Thoracic aorta (tissue), 2 donors: ENCODE measurements at places on chromosomes 12 and 14.
A peak's percentile ranks its signal among the peaks of the same experiment; 100 is the strongest.

- no peaks in the 10 kb centered on the region for H3K36me3 ChIP-seq
- peaks cover 10% of the 10 kb centered on the region for H3K4me1 ChIP-seq
- DNase-seq = no peak
- H3K4me3 ChIP-seq = no peak overlapping the region
- no peaks in the 10 kb centered on the region for H3K27me3 ChIP-seq
- no peak overlapping the region for H3K27ac ChIP-seq
These were observed 9.4 kb upstream of the C12orf75 start for GRCh38 chr12:105321125-105321524.

DNA sequence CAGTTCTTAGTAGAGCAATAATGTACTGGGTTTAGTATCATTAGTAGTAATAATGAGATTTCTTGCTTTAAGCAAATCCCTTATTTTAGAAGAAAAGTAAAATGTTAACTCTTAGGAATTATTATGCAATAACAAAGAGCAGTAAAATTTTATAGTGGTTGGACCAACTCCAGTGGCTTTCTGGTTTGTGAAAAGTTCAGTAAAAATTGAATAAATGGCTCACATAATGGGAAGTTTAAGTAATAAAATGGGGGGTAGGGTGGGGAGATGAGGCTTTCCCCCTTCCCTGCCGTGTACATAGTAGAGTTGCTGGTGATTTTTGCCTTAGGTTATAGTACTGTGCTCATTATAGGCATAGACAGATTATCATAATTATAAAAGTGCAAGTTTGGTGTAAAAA, 250.5 kb upstream of the ATP2B1 start:
- H3K36me3 ChIP-seq = no peaks in the 10 kb centered on the region
- no peak overlapping the region for H3K4me3 ChIP-seq
- DNase-seq = no peak
- H3K27ac ChIP-seq = no peak overlapping the region
- H3K4me1 ChIP-seq = no peaks in the 10 kb centered on the region

- no peak overlapping the region for H3K4me3 ChIP-seq
- no peak for DNase-seq
- H3K27me3 ChIP-seq = no peaks in the 10 kb centered on the region
- no peak overlapping the region for H3K27ac ChIP-seq
These were observed 98.3 kb downstream of the LRRC74A start for GRCh38 chr14:76924371-76925096.

- peaks cover 52% of the 10 kb centered on the region for H3K4me1 ChIP-seq
- no peak for DNase-seq
- no peak overlapping the region for H3K27ac ChIP-seq
- H3K27me3 ChIP-seq = no peaks in the 10 kb centered on the region
- no peaks in the 10 kb centered on the region for H3K36me3 ChIP-seq
- no peak overlapping the region for H3K4me3 ChIP-seq
These were observed 40.9 kb downstream of the CCDC85C start for GRCh38 chr14:99562856-99563748.

DNA sequence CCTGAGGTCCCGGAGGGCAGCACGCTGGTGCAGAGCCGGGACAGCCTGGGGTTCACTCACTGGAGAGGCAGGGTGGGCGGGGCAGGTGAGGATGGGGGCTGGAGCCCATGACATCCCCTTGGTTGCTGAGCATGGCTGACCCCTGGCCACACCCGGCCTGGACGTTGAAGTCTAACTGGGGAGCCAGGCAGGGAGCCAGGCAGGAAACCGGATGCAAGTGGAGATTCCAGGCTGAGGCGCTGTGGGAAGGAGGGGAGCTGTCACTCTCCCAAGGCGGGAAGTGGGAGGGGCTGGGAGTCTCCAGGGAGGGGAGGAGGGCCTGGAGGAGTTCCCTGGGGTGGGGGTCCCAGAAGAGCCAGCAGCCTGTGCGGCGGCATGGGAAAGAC, 7.7 kb upstream of the INF2 start:
- peak; percentile 73 for DNase-seq
- no peaks in the 10 kb centered on the region for H3K36me3 ChIP-seq
- peak overlapping the region; percentile 90 for H3K27ac ChIP-seq

DNA sequence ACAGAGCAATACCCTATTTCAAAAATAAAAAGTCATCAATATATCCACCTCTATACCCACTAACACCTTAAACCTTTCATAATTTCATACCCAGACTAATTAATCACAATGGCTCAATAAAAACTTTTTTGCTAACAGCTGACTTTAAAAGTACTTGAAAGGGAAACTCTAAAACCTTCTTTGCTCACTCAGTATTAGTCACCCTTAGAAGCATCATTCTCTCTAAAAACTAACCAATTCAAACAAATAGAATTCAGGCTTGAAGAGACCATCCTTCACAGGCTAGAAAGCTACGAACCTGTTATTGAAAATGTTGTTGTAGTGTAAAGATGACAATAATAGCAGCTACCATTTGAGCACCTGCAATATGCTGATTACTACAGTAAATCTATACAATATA, 37.2 kb downstream of the HECTD1 start:
- H3K27me3 ChIP-seq = no peaks in the 10 kb centered on the region
- H3K27ac ChIP-seq = no peak overlapping the region
- no peak for DNase-seq
- peaks cover 12% of the 10 kb centered on the region for H3K4me1 ChIP-seq

- no peaks in the 10 kb centered on the region for H3K4me1 ChIP-seq
- H3K36me3 ChIP-seq = peaks cover 14% of the 10 kb centered on the region
- no peak for DNase-seq
- no peak overlapping the region for H3K27ac ChIP-seq
- H3K27me3 ChIP-seq = no peaks in the 10 kb centered on the region
These were observed 11.9 kb downstream of the TGFB3 start for GRCh38 chr14:75969891-75970290.

- no peak for DNase-seq
- no peak overlapping the region for H3K4me3 ChIP-seq
- H3K4me1 ChIP-seq = peaks cover 37% of the 10 kb centered on the region
These were observed 52.0 kb downstream of the ETV6 start for GRCh38 chr12:11701433-11701832.

- H3K4me3 ChIP-seq = no peak overlapping the region
- no peak overlapping the region for H3K27ac ChIP-seq
These were observed 22.3 kb downstream of the PPP1R13B start for GRCh38 chr14:103825101-103825500.

- no peaks in the 10 kb centered on the region for H3K27me3 ChIP-seq
- H3K27ac ChIP-seq = no peak overlapping the region
- H3K4me1 ChIP-seq = no peaks in the 10 kb centered on the region
- no peak overlapping the region for H3K4me3 ChIP-seq
- no peak for DNase-seq
These were observed 162.6 kb upstream of the CCND2 start for GRCh38 chr12:4111010-4111409.
